NCI-H460 (cell line): ENCODE measurements at places on chromosomes 16 and 17.

DNA sequence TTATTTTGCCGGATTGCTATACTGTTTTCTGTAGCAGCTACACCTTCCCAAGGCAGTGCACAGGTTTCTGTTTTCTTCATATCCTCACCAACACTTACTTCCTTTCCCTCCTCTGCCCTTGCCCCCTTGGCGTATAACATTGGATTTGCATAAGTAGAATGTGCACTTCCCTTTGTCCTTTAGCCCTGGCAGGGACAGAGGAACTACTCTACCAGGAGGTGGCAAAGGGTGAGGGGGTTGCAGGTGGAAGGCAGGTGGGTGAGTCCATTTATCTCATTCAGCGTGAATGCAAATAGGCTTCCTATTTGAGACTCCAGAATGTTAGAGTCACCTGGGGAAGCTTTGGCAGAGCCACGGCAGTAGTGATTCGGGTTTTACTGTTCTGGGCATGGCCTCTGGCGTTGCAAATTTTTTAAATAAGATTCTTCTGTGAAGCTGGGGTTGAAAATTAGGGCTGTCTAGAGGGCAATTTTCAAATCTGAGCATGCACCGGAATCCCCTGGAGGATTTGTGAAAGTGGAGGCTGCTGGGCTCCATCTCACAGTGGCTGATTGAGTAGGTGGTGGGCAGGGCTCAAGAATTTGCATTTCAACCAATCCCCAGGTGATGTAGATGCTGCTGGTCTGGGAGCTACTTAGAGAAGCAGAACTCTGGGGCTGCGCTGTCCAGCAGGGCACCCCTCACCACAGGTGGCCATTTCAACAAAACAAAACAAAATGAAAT lies 84.7 kb downstream of the PLCG2 start:
- no peak for DNase-seq

- DNase-seq, result no peak
Measured at GRCh38 chr16:67393788-67394154, 473 bp upstream of the TPPP3 start.

DNA sequence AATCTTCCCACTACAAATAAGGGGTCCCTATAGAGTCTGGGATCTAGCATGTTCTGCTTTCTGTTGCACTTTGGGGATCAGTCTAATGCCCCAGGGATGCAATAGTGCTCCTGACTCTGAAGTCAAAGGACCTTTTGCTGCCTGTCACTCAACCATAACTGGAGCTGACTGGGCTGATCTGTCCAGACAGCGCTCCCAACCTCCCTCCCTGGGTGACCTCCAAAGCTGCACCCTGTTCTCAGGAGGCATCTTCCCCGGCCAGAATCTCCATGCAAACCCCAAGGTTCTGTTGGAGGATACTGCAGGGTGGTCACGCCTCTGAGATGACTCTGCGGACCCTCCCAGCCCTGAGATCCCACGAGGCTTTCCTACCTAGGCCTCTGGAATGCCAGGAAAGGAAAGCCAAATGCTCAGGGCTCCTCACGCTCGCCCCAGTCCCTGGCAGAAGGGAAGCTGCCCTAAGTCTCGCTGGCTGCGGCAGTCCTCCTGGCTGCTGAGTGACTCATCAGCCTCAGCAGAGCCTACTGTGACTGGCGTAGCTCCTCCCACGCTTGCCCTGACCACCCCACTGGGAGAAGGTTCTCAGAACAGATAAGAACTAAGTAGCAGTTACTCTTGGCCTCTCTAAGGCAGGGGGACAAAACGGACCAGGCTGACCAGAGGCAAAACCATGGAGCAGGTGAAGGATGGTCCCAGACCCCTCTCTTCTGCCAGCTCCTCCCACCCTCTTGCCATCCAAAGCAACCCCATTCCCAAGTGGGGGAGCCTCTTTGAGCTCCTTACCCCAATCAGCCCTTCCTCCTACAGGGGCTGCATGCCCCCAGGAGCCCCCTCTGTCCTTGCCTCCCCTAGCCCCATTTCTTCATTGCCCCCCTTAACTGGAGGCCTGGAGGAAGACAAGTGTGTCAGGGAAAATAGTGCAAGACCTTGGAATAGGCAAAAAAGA lies 124.1 kb upstream of the TNRC6C start:
- peak; percentile 58 for DNase-seq

DNA sequence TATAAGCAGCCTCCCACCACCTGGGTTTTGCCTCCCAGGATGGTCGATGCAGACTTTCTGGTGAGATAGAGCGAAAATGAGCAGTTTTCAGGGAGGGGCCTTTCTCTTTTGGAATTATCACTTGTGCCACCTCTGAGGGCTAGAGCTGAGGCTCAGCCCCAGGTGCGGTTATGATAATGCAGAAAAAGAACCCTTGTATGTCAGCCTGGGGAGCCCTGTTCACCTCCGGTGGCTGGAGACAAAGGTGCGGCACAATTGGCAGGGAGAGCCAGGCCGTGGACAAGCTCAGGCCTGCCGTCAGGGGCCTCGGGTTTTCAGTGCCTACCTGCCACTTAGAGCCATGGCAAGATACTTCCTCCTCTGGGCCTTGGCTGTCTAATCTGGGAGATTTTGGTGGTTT lies 4.4 kb downstream of the SCPEP1 start:
- DNase-seq, result no peak

DNA sequence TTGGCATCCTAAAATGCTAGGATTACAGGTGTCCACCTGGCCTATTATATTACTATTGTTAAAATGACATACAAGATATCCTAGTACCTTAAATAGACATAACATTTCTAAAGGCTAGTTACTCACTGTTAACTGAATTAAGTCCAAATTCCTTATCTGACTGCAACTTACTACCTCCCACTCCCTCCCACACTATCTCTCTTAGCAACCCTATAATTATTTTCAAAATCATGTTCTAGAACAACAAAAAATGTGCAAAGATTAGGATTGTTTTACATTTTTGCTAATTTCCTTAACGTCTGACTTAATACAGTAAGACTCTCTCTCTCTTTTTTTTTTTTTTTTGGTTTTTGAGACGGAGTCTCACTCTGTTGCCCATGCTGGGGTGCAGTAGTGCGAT lies 2.2 kb upstream of the ATF7IP2 start:
- DNase-seq, result no peak

DNA sequence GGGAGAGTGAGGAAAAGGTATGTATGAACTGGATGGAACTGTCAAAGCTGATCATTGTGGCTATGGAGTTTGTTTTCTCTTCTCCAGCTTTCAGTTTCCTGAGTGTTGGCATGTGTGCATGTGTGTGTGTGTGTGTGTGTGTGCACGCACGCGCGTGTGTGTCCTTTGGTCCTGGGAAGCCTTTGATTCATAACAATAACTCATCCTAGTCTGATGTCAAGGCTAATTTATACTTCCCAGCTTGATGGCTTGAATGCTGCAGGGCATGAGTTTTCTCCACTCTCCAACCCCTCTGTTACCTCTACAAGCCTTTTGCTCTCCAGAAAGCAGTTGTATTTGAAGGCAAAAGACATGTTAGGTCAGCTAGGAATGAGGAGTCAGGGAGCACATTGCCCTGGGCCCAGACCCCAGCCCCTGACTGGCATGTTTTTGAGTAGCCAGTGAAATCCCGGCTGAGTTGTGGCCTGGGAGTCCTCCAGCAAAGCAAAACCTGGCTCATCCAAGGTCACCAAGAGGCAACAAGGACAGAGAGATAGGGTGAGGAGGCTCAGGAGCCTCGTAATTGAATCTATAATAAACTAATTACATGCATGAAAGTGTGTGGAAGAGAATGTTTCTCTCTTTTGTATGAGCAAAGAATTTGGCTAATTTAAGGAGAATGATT lies 8.9 kb upstream of the CDC42EP4 start:
- DNase-seq, result no peak

DNA sequence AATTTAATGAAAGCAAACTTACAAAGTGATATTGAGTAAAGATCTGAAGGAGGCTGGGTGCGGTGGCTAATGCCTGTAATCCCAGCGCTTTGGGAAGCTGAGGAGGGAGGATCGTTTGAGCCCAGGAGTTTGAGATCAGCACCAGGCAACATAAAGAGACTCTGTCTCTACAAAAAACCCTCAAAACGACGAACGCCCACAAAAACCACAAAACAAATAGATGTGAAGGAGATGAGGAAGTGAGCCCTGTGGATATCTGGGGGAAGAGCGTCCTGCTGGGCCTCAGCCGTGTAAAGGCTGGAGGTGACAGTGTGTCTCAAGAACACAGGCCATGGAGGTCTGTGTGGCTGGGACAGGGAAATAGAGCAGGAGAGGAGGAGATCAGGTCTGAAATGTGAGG lies 68.8 kb downstream of the ITFG1 start:
- DNase-seq, result no peak

- no peak for DNase-seq
Measured at GRCh38 chr16:51374346-51374745, 223.3 kb upstream of the SALL1 start.

GRCh38 chr17:8745586-8746500 lies 1.2 kb upstream of the CCDC42 start:
- DNase-seq, result peak; percentile 25

DNA sequence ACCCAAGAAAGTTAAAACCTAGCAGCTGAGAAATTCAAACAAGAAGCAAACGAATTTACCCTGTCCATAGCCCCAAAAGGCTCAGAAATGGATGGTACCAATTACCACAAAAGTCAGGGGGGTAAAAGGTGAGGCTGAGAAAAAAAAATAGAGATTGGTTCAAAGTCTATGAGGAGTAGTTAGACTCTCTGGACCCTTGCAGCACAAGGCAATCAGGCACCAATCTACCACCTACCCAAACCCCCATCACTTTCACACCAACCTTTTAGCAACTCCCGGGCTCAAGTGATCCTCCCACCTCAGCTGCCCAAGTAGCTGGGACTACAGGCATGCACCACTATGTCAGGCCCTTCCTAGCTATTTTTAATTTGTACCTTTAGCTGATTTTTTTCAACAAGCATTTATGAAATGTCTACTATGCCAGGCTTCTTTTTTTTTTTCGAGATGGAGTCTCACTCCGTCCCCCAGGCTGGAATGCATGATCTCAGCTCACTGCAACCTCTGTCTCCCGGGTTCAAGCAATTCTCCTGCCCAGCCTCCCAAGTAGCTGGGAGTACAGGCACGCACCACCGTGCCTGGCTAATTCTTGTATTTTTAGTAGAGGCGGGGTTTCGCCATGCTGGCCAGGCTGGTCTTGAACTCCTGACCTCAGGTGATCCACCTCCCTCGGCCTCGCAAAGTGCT lies 40.8 kb downstream of the USP32 start:
- no peak for DNase-seq
